Left lobe of liver (tissue), 2 donors: ENCODE measurements at places on chromosomes 7 and 10. TPM values are rescaled to one million over a fixed set of nuclear protein-coding genes. Genes with fewer than 3 reads are reported as not detected.

VAX1 gene
- total RNA-seq, result not detected

DNA sequence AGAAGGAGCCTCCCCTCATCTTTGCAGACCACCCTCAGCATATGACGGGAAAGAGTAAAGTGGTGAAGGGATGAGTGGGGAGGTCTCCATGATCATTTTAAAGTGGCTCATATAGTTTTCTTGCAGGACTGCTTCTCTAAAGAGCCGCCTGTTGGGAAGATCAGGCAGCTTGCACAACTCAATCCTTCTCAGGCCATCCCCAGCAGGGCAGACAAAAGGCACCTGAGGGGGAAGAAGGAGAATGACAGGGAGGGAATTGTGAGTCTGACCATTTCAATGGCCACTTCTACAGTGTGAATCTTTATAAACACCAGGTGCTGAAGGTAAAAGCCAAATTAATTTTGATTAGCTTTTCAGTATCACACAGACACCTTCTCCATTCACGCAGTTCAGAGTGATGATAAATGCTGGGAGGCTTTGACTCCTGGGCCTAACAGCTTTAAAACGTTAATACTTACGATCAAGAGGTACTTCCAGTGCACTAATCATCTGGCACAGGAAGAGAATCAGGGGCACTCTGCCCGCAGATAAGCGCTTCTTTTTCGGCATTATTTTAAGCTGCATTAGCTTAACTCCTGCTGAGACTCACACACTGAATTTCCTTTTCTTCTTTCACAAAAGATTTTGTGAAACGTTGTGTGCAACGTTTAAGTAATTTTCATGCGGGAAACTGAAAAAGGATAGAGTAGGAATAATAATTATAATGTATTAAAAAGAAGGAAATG, 109.5 kb upstream of the LAMB4 start:
- DNase-seq, result no peak

- DNase-seq, result no peak
Observed at GRCh38 chr7:142792593-142792992, 21.8 kb downstream of the PRSS2 start.

- no peak for DNase-seq
Observed at GRCh38 chr10:59225211-59225610, 48.8 kb downstream of the PHYHIPL start.

GRCh38 chr10:93671042-93671441, 31.4 kb downstream of the FRA10AC1 start:
- DNase-seq, result no peak

GRCh38 chr10:90018819-90019218, 317.4 kb downstream of the KIF20B start:
- DNase-seq, result no peak

DNA sequence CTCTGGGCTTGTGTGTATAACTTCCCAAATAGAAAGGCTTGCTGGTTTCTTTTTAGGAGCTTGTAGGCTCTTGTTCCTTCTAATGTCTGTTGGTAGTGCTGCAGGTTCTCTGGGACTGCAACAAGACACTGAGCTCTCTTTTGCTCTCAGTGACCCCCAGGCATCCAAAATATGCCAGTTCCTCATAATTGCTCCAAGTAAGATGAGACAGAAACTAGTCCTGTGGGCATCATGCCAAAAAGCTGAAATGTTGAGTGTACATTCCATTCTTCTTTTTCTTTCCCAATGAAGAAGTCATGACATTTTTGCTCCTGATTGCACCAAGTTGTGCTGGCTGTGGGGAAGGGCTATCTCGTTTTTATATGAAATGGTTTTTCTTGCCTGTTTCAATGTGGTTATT, 7.1 kb upstream of the BTBD16 start:
- no peak for DNase-seq

DNA sequence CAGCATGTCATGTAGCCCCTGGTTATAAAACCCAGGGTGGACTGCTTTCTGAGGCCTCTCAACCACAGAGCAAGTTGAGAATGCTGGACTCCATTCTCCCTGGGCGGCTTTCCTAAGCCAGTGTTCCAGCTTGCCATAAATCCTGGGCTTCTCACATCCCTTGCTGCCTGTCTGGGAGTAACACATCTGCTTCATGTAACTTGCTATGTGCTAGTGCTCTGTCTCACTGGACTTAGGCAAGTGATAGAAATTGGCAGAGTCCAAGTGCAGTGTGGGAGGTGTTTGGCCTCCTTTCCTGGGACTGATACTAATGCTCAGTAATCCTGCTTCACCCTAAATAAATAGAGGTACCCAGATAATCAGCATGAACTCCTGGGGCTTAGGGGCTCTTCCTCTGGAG, 277.1 kb upstream of the POM121L12 start:
- DNase-seq, result no peak

- DNase-seq, result no peak
Observed at GRCh38 chr10:89279421-89279869, 22.4 kb upstream of the IFIT2 start.

DNA sequence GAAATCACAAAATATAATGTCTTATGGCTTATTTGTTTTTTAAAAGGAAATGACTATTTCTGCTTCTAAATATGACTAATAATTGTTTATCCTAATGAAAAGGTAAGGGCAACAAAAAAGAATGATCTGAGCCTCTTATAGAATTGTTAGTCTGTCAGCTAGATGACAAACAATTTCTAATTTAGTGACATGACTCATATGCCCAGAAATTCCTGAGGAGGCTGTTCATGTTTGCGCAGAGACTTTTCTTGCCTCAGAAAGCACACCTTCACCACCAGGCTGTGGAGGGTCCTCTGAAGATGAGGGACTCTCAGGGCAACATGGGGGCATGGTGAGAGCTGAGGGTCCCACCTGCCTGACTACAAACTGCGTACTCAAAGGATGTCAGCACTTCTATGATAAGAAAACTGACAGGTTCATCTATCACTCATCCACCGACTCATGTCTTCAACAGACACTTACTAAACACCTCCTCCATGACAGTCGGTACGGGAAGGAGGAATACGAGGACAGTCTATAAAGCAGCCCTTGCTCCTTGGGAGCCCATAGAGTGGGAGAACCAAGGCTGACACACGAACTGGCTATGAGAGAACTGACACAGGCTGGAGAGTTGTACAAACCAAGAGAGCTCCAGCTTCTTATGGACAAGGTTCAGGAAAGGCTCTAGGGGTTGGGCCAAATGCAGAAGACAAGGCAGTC, 102.0 kb downstream of the PKD1L1 start:
- no peak for DNase-seq

DNA sequence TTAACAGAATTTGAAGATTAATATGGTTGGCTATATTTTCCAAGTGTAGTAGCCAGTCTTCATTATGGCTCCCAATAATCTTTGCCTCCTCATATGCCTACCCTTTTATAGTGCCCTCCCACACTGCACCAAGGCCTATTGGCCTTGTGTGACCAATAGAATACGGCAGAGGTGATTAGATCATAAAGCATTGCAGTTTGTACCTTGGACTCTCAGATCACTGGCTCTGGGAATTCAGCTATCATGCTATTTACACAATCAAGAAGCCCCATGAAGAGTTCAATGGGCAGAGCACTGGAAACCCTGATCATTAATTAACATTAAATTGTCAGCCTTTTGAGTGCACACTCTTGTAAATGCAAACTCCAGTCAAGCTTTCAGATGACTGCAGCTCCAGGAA, 154.5 kb upstream of the MAGI2 start:
- no peak for DNase-seq

- no peak for DNase-seq
Observed at GRCh38 chr10:102628451-102628911, 15.8 kb upstream of the TRIM8 start.

BHLHA15 gene
- 2.6 TPM for total RNA-seq

PIP gene
- total RNA-seq, result not detected
